GM04503 (cell line): ENCODE measurements at places on chromosomes 3 and 15.

GRCh38 chr15:78391781-78392180, 46.2 kb upstream of the IREB2 start:
- DNase-seq: no peak

DNA sequence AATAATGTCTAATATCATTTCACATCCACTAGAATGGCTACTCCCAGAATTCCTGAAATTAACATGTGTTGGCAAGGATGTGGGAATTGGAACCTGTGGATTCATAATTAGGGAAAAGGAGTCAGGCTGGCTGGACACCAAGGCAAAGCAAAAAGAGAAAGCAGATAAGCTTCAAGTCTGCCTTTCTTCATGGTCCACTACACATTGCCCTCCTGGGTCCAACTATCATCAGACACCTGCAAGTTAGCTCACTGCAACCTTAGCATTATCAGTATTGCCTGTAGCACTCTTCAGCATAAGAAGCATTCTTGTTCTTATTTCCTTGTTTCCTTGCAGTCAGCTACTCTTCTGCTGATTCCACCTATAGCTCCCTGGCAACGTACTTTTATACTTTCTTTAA, 124.3 kb downstream of the ZNF280D start:
- DNase-seq: no peak

GRCh38 chr3:57787867-57788623, 31.9 kb downstream of the SLMAP start:
- DNase-seq: no peak

- no peak for DNase-seq
Observed at GRCh38 chr3:94596887-94597566, 534.2 kb downstream of the NSUN3 start.

DNA sequence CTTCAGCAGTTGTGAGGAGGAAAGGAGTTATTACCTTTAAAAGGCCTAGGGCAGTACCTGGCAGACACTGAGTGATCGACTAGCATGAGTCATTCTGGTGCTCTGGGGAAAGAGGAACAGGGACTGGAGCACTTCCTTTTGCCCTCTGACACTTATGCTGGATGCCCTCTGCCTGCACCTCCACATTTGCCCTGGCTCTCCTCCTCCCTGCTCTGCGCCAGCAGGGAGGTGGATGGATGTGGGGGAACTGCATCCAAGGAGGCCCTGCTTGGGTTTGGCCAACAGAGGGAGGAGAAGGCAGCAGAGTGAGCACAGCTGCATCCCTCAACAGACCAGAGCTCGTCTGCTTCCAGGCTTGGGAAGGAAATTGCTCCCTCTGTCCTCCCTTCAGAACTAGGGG, 75.0 kb downstream of the SEMA5B start:
- no peak for DNase-seq

DNA sequence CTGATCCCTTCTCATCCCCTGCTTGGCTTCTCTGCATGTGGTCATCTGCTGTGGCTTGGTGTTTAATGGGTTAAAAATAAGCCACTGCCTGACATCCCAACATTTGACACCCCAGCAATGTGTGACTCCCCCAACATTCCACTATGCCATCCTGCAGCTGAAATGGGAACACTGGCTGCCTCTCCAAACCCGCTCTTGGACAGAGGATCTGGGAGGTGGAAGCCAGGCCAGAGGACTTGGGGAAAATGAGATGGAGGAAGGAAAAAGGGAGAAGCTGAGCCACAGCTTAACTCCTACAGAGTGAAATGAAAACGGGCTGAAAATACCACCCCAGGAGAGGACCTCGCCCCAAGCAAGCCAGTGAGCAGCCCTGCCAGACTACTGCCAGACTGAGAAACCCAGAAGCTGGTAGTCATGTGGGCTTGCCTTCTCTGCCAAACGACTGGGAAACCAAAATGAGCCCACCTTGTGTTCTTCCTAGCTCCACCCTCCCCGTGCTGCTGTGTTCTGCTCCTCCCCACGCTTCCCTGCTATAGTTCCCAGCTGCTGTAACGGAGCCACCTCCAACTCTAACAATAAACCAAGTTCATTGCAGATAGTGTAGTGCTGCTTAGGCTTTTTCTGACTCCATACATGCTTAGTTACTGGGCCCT, 13.7 kb downstream of the MAP1A start:
- no peak for DNase-seq

DNA sequence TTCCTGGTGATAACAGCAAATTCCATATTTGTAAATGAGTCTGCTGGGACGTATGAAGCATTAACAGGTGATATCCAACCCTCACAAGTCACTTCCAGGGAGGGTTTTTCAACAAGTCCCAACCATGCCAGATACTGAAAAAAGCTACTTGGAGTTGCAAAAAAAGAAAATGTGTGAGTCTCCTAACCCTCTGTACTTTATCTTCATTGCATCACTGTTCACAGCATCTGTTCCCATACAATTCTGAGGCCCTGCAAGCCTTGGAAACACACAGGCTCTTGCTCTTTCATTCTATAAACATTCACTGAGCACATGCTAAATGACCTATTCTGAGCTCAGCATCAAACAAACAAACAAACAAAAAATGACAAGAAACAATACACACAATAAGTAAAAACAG, 120.8 kb downstream of the RFTN1 start:
- DNase-seq: no peak

GRCh38 chr15:36958606-36959005, 141.7 kb downstream of the MEIS2 start:
- no peak for DNase-seq

DNA sequence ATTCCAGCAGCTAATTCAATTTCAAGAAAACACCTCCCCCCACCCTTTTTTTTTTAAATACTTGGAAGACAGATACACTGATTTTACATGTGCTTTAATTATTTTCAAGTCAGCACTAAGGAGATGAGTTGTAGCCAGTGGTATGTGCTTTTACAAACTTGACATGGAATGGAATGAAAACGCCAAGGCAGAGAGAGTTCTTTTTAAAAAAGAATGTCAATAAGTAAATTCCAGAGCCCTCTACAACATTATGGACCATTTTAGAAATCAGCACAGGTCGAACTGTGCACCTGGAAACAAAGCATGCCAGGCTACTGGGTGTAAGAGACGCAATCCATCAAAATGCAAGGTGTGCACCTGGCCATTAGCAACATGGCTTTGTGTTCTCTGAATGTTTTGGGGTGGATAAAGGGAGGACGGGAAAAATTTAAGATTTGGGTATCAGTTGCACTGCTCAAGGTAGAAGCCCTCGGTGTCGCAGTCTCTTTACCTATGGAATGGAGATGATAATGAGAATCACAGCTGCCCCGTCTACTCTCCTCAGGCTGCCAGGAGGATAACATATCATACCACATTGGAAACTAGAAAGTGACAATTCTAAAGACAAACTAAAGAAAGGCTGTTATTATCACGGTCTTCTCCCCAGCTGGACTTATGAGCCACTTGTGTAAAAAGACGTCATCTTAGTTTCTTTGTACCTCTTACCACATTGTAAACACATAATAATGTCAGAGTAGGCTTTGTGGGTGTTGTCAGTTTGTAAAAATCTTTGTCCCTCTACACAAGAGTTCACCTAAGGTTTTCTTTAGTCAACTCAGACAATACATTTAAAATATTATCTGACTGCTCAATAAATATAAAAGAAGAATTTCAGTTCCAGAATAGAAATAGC, 107.4 kb upstream of the PRICKLE2 start:
- DNase-seq: no peak

DNA sequence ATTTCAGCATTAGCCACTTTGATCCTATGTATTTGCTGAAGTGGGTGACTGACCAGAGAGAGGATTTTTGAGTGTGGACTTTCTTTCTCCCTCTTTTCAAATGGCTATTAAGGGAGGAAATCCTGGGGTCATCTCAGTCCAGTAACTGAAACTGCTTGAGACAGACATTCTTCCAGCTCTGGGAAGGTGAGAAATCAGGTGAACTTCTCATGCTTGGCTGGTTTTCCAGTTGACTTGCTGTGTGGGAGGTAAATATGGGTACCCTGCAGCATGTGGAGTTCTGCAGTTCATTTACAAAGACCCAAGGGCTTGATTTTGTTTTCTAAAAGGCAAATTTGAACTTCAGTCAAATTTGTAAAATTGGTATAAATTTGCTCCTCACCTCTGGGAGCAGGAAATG, 461.1 kb upstream of the TBL1XR1 start:
- no peak for DNase-seq

DNA sequence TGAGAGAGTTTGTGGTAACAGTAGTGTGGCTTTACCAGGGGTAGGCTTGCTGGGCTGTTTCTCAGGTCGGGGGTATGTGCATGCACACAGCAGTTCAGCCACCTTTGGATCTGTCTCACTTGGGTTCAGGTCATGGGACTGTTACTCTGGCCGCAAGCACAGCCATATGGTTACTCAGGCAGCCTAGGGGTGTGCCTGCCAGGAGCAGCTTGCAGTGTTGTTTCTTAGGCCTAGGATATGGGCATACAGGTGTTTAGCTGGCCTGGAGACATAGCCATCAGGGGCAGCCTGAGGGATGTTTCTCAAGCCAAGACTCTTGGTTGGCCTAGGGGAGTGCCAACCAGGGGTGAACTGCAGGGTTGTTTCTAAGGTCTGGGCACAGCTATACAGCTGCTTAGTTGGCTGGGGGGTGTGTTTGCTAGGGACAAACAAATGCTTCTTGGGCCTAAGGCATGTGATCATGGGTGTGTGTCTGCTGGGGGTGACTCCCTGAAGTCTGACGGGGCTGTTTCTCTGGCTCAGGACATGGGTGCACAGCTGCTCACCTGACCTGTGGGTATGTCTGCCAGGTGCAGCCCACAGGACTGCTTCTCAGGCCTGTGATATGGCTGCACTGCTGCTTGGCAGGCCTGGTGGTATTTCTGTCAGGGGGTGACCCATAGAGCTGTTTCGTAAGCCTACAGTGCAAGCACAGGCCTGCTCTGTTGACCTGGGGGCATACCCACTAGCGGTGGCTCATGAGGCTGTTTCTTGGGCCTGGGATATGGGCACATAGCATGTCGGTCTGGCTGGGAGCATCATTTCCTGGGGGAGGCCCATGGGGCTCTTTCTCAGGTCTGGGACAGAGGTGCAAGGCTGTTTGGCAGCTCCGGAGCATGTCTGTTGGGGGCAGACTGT, 168.0 kb upstream of the THRB start:
- DNase-seq: no peak

DNA sequence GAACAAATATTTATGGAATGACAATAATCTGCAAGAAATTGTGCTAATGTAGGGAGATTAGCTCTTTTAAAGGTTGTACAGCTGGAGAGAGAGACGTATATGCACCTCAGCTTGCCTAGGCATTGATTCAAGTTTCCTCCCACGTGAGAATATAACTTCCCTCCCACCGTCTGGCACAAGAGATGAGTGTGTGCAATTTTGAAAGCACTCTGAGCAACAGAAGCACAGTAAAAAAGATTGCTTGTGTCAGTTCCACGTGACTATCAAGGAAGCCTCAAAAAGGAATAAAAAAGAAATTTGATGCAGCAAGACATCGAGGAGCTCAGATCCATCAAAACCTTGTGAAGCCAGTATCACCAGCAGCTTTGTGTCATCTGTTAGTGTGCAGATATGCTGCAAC, 435.3 kb downstream of the TUSC7 start:
- DNase-seq: no peak

- DNase-seq: no peak
Observed at GRCh38 chr15:63945838-63946298, 100.4 kb downstream of the DAPK2 start.

DNA sequence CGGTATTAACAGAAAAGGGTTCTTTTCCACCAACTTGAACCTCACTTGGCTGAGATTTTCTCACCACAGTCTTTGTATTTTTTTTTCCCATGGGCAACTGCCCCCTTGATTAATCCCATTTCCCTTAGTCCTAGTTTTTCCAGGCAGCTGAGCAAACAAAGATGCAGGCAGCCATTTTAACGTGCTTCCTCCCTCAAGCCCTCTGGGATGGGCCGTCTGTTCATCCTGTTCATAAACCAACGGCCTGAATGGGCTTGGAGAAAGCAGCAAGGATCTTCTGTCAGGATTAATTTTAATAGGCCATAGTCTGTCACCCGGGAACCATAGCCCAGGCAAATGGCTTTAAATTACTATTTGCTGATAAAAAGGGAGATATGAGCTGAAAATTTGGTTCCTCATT, 10.4 kb upstream of the POLR2M start:
- DNase-seq: no peak

- DNase-seq: no peak
Observed at GRCh38 chr3:101803173-101803782, 24.3 kb downstream of the NXPE3 start.

- no peak for DNase-seq
Observed at GRCh38 chr3:108122276-108122675, 31.4 kb upstream of the CD47 start.

DNA sequence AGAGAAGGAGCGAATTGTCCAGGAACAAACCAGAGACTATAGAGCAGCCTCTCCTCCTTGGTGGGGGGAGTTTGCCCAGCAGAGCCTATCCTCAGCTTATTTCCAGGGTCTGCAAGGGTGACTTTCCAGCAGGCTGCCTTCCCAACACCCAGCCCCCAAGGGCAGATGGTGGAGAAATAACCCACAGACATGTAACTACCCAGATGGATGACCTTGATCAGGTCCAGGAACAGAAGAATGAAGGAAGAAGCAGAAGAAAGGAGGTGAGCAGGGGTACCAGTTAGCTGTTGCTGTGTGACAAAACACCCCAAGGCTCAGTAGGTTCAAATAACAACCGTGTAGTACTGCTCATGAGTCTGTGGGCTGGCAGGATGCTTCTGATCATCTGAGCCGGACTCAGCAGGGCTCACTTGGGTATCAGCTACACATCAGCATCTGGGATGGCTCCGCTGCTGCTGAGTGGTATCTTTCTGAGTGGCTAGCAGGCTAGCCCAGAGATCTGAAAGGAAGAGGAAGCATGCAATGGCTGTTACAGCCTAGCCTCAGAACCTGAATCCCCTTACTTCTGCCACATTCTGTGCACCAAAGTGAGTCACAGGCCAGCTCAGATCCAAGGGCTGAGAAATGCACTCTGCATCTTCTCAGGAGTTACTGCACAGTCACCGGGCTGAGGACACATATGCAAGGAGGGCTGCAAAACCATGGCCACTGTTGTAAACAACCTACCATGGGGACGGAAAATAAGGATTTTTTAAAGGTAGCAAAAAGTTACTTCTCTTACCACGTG, 22.2 kb upstream of the TXNRD3 start:
- DNase-seq: no peak
